Activated T-cell treated with anti-CD3 and anti-CD28 coated beads for 4 hours (primary cell): ENCODE measurements at places on chromosomes 5 and 9.

DNA sequence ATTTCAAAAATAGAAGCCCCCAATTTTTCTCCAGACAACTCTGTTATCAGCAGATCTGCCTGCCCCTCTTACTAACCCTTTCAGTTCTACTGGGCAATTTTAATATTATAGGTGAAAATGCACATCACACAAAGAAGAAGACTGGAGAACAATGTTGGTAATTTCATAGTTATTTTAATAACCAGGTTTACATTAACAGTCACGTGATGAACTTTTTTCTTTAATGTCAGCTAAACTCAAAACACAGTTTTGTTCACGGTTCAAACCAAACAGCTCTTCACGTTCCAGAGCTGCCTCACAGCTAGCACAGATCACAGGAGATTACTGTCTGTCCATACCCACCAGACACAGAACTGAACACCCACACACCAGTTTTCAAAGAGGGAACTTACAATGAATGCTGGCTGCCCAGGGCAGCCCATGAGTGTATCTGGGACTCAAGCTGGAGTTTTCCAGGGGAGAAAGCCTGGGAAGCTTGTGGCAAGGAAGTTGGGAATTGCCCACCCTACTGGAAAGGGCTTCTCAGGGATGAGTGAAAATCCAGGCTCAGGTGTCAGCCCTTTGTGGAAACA lies 119.1 kb downstream of the DPYSL3 start:
- no peak for DNase-seq

DNA sequence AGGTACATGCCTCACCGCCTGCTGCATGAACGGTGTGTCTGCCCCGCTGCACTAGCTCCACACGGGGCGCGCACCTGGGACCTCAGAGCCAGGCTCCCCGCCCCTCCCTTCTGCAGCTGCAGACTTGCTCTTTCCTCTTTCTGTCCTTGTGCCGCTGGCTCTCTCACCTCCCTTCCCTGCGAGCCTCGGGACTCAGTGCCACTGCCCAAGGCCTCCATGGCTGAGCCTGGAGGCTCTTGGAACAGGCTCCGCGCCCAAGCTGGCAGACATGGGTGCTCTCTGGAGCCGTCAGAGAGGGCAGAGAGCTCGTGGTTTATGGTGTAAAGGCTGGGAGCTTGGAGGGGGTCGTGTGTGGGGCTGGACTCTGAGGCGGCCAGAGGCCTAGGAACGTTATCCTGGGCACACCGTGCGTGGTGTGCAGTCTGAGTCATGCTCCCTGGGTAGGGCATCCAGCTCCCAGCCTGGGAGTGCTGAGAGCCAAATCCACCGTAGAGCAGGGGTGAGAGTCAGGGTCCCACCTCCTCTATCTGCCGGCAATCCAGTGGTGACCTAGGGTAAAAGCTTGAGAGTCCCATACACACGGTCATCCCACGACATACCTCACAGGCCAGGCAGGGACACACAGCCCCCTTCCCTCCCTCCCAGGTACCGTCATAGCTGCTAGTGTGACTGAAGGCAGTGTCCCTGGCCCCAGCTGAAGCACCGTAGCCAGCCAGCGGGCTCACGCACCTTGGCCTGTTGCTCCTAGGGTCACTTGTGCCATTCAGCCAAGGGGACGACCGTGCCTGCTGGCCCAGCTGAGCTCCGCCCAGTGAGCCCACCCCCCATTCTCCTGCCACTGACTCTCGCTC lies 22.4 kb downstream of the GOLGA2 start:
- DNase-seq: no peak

DNA sequence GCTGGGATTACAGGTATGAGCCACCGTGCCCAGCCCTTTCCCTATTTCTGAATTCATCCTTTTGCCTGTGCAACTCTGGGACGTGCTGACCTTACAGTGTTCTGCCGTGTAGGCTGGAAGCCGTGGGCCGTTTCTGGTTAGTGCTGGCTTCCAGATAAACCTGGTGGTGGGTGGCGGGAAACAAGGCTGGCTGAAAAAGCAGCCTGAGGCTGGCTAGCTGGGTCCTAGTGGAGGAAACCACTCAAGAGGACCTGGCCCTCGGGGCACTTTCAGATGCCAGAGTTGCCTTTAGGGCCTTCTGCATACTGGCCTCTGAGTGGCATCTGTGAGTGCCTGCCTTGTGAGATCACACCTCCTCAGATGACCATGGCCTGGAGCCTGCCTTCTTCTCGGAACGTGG lies 26.9 kb downstream of the GALNT12 start:
- no peak for DNase-seq

DNA sequence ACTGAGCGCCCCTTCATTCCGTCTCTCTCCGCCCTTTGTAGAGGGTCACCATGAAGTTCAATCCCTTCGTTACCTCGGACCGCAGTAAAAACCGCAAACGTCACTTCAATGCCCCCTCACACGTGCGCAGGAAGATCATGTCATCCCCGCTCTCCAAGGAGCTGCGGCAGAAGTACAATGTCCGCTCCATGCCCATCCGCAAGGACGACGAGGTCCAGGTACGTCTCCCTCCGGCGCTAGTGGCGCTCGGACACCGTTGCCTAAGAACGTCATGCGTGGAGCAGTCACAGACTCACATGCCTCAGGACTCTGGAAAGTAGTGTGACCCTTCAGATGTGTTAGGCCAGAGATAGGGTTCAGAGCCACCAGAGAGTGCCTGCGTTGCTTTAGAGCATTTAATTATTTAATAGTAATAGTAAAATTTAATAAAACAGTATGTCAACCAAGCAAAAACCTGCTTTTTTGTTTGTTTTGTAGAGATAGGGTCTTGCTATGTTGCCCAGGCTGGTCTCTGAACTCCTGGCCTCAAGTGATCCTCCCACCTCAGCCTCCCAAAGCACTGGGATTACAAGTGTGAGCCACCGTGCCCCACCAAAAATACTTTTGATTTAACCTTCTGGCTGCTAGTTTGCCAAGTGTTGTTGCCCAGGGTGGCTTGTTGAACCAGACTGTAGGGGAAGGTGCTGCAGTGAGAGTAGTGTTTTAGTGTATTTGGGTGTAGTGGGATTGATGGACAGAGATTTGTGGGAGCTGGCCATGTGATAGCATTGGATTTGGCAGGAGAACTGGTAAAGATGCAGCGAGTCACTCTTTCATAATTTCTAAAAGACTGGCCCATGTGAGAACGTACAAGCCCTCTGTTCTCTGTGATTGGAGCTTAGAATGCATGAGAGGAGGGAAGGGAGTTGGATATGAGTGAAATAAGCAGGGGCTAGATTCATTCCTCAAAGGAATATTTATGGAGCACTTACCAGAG lies 888 bp downstream of the RPL26L1 start:
- no peak for DNase-seq

GRCh38 chr9:83965350-83966208 lies 14.4 kb downstream of the HNRNPK start:
- no peak for DNase-seq

- no peak for DNase-seq
These were observed 1.2 kb upstream of the RFK start for GRCh38 chr9:76395381-76395780.

GRCh38 chr5:141512390-141512910 lies 23.6 kb downstream of the PCDHGC5 start:
- peak; percentile 81 for DNase-seq

GRCh38 chr9:93996863-93997262 lies 41.7 kb upstream of the BARX1 start:
- no peak for DNase-seq

DNA sequence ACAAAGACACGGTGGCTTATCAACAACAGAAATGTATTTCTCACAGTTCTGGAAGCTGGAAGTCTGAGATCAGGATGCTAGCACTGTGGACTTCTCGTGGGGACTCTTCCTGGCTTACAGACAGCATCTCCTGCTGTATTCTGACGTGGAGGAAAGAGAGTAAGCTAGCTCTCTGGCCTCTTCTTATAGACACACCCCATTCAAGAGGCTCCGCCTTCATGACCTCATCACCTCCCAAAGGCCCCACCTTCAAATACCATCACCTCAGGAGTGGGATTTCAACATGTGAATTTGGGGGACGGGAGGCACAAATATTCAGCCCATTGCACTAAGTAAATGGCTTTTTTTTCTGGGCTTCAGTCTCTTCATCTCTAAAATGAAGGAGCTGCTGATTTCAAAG lies 27.6 kb downstream of the KCNMB1 start:
- DNase-seq: no peak

DNA sequence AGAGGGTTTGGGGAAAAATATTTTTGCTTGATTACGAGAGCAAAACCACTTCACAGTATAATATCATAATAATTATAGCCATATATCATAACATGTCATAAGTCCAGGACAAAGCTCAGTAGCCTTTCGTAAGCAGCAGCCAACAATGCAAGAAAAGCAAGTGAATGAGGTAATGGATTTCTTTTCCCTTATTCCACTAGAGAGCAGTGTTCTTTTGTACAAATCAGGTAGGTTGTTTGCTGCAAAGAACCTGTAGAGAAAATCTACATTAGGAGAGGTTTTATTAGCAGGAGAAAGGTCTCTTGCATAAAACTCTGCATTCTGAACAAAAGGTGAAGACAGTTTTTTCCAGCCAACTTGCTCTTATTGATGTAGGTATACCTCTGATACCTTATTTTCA lies 1033.4 kb downstream of the TLE4 start:
- no peak for DNase-seq

- no peak for DNase-seq
These were observed 1.3 kb downstream of the TMEM174 start for GRCh38 chr5:73174100-73174815.

GRCh38 chr9:115378241-115378640 lies 260.3 kb upstream of the TNC start:
- DNase-seq: no peak
